ENCODE measurements at places on chromosomes 4 and X. TPM values are rescaled to one million over a fixed set of nuclear protein-coding genes. Genes with fewer than 3 reads are reported as not detected.

Gene USP17L30
- total RNA-seq = not detected

Gene SCOC
- 149 TPM for total RNA-seq

Gene DDIT4L
- 1.1 TPM for total RNA-seq

Gene ARHGAP10
- total RNA-seq = 1.2 TPM

Gene HAND2
- total RNA-seq = not detected

All from motor neuron (in vitro differentiated cells).